ENCODE measurements at places on chromosomes 6 and 20.

DNA sequence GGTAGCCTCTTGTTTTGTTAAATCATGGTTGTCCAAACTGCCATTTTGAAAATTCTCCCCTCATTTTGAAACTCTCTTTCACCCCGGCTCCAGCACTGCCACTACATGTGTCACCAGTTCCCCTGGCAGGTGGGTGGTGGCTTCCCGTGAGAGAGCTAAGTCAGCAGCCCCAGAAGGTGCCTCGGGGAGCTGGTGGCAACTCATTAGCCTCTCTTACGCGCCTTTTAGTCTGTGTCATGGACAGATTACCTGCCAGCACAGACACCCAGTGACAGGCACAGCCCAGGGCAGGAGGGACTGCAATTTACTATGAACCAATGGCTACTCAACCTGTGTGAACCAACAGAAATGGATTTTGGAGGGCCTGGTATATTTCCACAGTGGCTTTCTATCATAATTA is 147.1 kb upstream of the SASH1 start:
- H3K4me3 ChIP-seq: no peak overlapping the region
- H3K4me1 ChIP-seq: peaks cover 20% of the 10 kb centered on the region
- no peak overlapping the region for H3K27ac ChIP-seq
- no peaks in the 10 kb centered on the region for H3K27me3 ChIP-seq
- DNase-seq: no peak

- no peak for DNase-seq
- no peaks in the 10 kb centered on the region for H3K27me3 ChIP-seq
- H3K4me3 ChIP-seq: no peak overlapping the region
- no peaks in the 10 kb centered on the region for H3K4me1 ChIP-seq
- no peaks in the 10 kb centered on the region for H3K36me3 ChIP-seq
These were observed 35.0 kb upstream of the CD93 start for GRCh38 chr20:23120936-23121750.

DNA sequence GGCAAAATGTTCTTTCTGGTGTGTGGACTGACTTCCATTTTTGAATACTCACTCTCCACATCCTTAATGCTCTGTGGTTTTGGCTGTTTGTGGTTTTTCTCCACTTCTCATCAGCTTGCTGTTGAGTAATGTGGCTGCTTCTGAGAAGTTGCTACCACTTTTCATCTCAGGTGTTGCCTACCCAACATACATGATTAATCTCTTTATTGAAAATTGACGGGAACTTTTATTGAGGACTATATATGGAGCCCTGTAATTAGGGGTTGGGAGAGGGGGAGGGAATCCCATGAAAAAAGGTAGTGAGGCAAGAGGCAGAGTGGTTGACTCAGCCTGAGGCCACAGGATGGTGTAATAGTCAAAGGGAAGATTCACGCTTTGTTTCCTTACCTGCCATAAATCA is 17.6 kb downstream of the IL22RA2 start:
- DNase-seq: no peak
- no peaks in the 10 kb centered on the region for H3K36me3 ChIP-seq
- no peaks in the 10 kb centered on the region for H3K27me3 ChIP-seq
- no peak overlapping the region for H3K27ac ChIP-seq
- H3K4me1 ChIP-seq: no peaks in the 10 kb centered on the region
- no peak overlapping the region for H3K4me3 ChIP-seq

- no peak overlapping the region for H3K4me3 ChIP-seq
- H3K4me1 ChIP-seq: no peaks in the 10 kb centered on the region
- no peaks in the 10 kb centered on the region for H3K36me3 ChIP-seq
- no peak overlapping the region for H3K27ac ChIP-seq
These were observed 163.7 kb downstream of the MAFB start for GRCh38 chr20:40525351-40525750.

- H3K4me3 ChIP-seq: peak within 1 kb of the TSS; percentile 15
- no peak within 1 kb of the TSS for H3K27ac ChIP-seq
- no peak for DNase-seq
- peaks cover 4% of the 10 kb centered on the region for H3K27me3 ChIP-seq
These were observed at the start of gene TFAP2B for GRCh38 chr6:50818673-50819072. Gene TFAP2B, plus strand, starts transcription at chr6:50818871. Its CDS starts 21 bp downstream, at chr6:50818892.

GRCh38 chr6:72916906-72917305 is 295.0 kb downstream of the KCNQ5 start:
- no peaks in the 10 kb centered on the region for H3K4me1 ChIP-seq
- H3K4me3 ChIP-seq: no peak overlapping the region
- no peak for DNase-seq
- no peaks in the 10 kb centered on the region for H3K36me3 ChIP-seq
- no peak overlapping the region for H3K27ac ChIP-seq
- no peaks in the 10 kb centered on the region for H3K27me3 ChIP-seq

- H3K4me3 ChIP-seq: no peak overlapping the region
- no peaks in the 10 kb centered on the region for H3K27me3 ChIP-seq
- H3K4me1 ChIP-seq: no peaks in the 10 kb centered on the region
- H3K36me3 ChIP-seq: no peaks in the 10 kb centered on the region
These were observed 694.9 kb downstream of the PRKN start for GRCh38 chr6:162032620-162033019.

DNA sequence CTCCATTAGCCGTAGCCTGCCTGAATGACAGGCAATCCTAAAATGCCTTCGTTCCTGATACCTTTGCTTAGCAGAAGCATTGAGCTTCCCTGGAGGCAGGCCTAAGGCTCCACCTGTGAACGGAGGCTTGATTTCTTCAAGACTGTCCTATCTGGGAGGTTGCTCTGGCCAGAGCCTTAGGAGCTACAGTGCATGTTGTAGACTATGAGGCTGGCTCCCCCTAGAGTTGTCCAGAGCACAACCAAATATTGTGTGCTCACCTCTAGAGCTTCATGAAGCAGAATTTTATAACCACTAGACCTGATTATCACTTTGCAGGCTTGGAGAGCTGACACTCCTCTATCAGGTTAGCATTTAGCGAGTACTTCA is 217.8 kb downstream of the MAFB start:
- H3K27ac ChIP-seq: no peak overlapping the region
- H3K4me1 ChIP-seq: peaks cover 21% of the 10 kb centered on the region
- no peaks in the 10 kb centered on the region for H3K36me3 ChIP-seq
- H3K27me3 ChIP-seq: no peaks in the 10 kb centered on the region

GRCh38 chr6:140980265-140980887 is 1152.3 kb upstream of the GJE1 start:
- H3K27ac ChIP-seq: no peak overlapping the region
- no peak for DNase-seq
- H3K4me3 ChIP-seq: no peak overlapping the region
- no peaks in the 10 kb centered on the region for H3K4me1 ChIP-seq
- H3K36me3 ChIP-seq: no peaks in the 10 kb centered on the region

DNA sequence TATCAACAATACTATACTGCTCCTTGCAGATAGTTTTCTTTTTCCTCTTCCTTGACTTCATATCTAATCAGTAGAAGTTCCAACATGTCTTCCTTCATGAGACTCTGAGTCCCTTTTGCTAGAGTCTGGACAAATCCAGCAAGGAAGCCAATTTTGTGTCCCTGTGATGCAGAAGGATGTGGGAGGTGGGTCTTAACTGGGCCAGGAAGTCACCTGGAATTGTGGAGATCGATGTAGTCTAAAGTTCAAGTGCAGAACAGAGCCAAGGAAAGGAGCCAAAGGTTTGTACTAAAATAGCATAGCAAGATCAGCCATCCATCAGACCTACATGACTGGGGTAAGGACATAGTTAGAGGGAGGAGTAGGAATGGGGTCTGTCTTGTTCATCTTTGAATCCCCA is 37.6 kb downstream of the SPTLC3 start:
- no peaks in the 10 kb centered on the region for H3K36me3 ChIP-seq
- H3K27me3 ChIP-seq: no peaks in the 10 kb centered on the region
- no peak for DNase-seq

DNA sequence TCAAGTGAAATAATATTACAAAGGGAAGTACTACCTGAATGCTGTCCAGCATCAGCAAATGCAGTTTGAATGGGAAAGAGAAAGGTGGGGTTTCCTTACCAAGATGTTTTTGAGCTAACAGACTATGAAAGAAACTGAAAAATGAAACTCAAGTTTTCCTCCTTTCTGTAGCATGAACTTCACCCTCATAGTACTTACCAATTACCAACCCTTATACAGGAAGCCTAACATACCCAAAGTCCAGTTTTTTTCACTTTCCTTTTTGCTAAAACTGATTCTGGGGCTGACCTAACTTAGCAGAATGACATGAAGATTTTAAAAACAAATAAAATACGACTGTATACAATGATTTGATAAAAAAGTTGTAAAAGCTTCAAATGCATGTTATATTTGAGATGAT is 5.2 kb downstream of the ZNFX1 start:
- H3K4me3 ChIP-seq: no peak overlapping the region
- no peaks in the 10 kb centered on the region for H3K36me3 ChIP-seq
- no peak for DNase-seq
- peaks cover 29% of the 10 kb centered on the region for H3K4me1 ChIP-seq

DNA sequence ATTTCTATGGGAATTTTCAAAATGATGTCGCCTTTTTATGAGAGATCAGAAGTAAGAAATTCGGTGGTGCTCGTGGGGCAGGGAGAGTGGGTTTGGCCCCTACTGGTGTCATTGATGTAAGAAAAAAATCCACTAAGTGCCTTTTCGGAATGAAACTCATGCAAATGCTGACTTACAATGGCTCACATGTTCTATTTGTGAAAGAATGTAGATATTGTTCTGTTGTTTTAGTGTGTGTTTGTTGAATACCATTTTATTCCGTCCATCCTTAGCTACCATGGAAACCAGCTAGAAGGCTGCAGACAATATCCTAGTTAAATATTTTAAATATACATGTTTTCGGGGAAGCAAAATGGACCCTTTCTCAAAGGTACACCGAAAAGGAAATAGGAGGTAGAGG is 304.9 kb downstream of the TAF4 start:
- DNase-seq: no peak
- no peaks in the 10 kb centered on the region for H3K36me3 ChIP-seq
- H3K27me3 ChIP-seq: no peaks in the 10 kb centered on the region
- H3K4me1 ChIP-seq: no peaks in the 10 kb centered on the region
- H3K27ac ChIP-seq: peak overlapping the region; percentile 68

DNA sequence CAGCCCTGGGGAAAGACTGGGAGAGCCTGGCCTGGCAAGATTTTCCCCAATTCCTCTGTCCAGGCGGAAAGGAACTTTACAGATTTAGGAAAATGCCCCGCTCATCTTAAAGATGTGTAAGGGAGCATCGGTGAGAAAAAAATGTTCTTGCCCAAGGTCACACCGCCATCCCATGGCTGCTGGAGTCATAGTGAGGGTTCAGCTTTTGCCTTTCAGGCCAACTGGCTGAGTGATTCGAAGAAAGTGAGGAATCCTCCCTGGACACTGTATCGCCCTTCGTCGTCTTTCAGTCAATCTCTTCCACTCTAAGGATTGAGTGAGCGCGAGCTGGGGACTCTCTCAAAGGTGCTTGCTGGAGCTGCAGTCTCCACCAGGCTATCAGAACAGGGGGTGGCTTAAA is 1.4 kb downstream of the WFDC2 start:
- H3K4me3 ChIP-seq: peak overlapping the region; percentile 59
- peaks cover 15% of the 10 kb centered on the region for H3K4me1 ChIP-seq
- DNase-seq: no peak
- no peaks in the 10 kb centered on the region for H3K36me3 ChIP-seq

- no peak overlapping the region for H3K27ac ChIP-seq
- no peaks in the 10 kb centered on the region for H3K4me1 ChIP-seq
- no peaks in the 10 kb centered on the region for H3K36me3 ChIP-seq
- peaks cover 14% of the 10 kb centered on the region for H3K27me3 ChIP-seq
- no peak overlapping the region for H3K4me3 ChIP-seq
These were observed 29.3 kb downstream of the ZBTB9 start for GRCh38 chr6:33483678-33484077.

DNA sequence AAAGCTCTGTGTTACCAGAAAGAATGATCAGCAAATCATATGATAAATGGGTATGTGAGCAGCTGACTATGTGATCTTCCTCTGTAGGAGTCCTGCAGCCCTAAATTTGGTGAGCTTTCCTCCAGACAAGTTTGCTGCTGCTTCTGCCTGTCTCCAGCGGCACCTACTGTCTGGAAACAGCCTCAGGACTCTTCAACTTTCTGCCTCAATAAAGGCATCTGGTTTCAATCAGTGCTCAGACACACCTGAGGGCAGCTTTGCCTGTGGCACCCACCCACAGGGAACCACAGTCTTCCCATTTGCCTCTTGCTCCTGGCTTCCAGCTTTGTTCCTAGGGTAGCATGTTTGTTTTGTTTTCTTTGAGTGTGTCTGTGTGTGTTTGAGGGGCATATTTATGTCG is 727.9 kb upstream of the MAN1A1 start:
- no peak for DNase-seq
- no peak overlapping the region for H3K27ac ChIP-seq
- H3K4me3 ChIP-seq: no peak overlapping the region
- H3K36me3 ChIP-seq: no peaks in the 10 kb centered on the region
- no peaks in the 10 kb centered on the region for H3K27me3 ChIP-seq

DNA sequence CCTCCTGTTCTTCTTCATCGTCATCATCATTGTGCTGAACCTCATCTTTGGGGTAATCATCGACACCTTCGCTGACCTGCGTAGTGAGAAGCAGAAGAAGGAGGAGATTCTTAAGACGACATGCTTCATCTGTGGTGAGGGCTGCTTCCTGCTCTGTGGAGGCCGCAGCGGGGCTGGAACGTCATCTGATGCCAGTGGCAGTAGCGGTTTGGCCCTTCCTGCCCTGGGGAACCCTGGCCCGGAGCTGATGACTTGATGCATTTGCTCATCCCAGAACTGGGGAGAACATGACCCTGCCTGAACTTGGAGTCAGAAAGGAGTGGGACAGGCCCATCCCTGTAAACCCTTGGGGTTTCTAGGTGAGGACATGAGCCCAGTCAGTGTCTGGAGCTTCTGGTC is 18.7 kb downstream of the UQCC2 start:
- H3K36me3 ChIP-seq: no peaks in the 10 kb centered on the region
- DNase-seq: no peak
- peaks cover 74% of the 10 kb centered on the region for H3K4me1 ChIP-seq
- H3K27ac ChIP-seq: peak overlapping the region; percentile 68
- H3K27me3 ChIP-seq: no peaks in the 10 kb centered on the region
- H3K4me3 ChIP-seq: no peak overlapping the region

DNA sequence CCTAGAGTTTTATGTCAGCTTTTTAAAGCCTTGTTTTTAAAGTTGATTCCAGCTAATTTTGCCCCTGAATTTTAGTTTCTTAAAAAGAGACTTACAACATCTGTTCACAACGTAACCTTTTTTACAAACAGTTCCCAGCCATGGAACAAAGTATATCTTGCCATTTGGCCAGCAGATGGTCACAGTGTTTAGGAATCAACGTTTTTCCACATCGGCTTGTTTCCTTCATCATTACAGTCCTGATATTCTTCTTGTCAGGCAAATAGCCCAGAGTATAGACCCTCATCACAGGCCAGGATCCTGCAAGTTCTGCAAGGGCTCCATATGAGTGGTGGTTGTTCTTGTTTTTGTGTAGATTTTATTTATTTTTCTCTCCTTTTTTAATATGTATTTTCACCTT is 341.7 kb upstream of the HTR1E start:
- DNase-seq: no peak
- no peaks in the 10 kb centered on the region for H3K27me3 ChIP-seq
- H3K27ac ChIP-seq: no peak overlapping the region
- no peaks in the 10 kb centered on the region for H3K4me1 ChIP-seq
- no peaks in the 10 kb centered on the region for H3K36me3 ChIP-seq

GRCh38 chr20:815914-816606 is 17.5 kb upstream of the FAM110A start:
- no peak overlapping the region for H3K27ac ChIP-seq
- peaks cover 15% of the 10 kb centered on the region for H3K27me3 ChIP-seq
- no peak overlapping the region for H3K4me3 ChIP-seq
- peak; percentile 46 for DNase-seq
- H3K4me1 ChIP-seq: no peaks in the 10 kb centered on the region
- H3K36me3 ChIP-seq: no peaks in the 10 kb centered on the region

GRCh38 chr20:14991023-14991422 is 653.6 kb upstream of the FLRT3 start:
- no peak overlapping the region for H3K4me3 ChIP-seq
- no peak for DNase-seq
- no peaks in the 10 kb centered on the region for H3K36me3 ChIP-seq
- H3K4me1 ChIP-seq: no peaks in the 10 kb centered on the region

Measured in tibial nerve (tissue), 4 donors.